Activated CD4-positive, alpha-beta T cell treated with anti-CD3 and anti-CD28 coated beads for 24 hours (primary cell): ENCODE measurements at places on chromosomes 6 and 20.

DNA sequence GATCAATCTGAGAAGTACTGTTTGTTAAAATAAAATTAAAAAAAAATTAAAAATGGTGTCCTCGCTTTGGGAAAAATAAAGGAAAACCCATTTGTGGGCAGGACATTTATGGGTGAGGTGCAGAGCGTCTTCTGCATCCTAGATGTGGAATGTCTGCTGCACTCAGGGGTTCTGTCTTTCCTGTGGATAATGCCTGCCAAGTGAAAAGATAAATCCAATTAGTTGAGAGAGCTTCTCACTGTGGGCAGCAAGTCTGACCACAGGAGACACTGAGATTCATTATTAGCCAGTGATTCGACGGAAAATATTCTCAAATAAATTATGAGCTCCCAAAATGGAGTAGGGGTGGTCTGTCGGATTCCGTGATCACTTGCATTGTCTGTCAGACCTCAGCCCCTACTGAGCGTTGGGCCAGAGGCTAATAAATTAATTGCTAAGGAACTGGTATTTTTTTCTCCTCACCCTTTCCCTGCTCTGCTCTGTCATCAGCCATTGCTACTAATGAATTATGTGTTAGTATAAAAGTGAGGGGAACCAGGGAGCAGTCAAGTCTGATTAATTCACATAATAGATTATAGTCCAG lies 10.0 kb downstream of the GMPR start:
- DNase-seq: no peak

DNA sequence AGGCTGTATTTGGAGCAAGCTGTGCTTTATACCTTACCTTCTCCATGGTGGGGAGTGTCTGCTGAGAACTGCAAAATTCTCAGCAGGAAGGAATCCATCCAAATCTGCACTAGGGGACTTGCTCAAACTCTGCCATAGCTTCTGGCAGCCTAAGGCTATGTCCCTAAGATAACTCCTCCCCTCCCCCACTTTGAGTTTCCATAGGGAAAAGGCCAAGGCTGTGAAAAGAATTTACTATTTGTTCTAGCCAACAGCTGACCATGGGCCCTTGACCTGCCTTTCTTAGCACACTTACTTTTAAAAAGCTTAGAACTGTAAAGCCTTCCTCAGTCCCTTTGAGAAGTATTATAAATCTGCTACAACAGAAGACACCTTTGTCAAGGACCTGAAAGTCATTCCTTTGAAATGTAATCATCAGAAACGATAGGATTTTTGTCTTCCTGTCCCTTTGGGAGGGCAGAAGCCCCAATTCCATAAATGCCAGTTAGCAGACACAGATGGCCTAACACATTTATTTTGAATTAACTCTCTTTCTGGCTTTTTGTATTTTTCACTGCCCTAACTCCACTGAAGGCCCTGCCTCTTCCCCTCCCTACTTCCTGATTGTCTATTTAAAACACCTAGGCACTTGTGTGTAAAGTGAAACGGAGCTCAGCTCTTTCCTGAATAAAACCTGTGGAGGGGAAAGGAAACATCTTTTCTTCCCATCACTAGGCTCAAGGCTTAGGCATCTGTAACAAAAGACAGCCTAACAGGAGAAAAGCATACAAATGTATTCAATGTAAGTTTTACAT lies 157.1 kb downstream of the AKAP7 start:
- DNase-seq: no peak

- DNase-seq: no peak
Observed at GRCh38 chr20:12203981-12204380, 286.3 kb downstream of the BTBD3 start.

- no peak for DNase-seq
Observed at GRCh38 chr6:76397966-76398365, 325.5 kb upstream of the IMPG1 start.

GRCh38 chr20:13296070-13296469 lies 75.0 kb downstream of the ISM1 start:
- DNase-seq: no peak

- DNase-seq: no peak
Observed at GRCh38 chr6:85322446-85323105, 127.3 kb upstream of the NT5E start.

- DNase-seq: no peak
Observed at GRCh38 chr6:21873562-21873961, 280.0 kb downstream of the SOX4 start.

DNA sequence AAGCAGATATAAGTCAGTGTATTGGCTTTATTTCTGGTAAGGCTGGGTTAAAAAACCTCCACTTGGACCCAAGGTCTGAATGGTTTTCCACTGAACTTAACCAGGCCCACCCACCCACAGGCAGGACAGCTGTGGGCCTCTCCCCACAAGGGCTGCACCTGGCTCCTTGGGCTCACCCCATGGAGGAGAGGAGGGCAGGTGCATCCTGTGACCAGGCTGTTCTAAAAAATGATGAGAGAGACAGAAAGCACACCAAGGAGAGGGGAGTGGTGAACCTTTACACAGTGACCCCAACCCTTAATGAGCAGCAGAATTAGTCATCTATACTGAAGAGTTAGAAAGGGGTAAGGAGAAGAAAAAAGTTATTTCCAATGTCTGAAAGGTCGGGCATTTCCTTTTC lies 34.5 kb upstream of the DUSP22 start:
- no peak for DNase-seq

DNA sequence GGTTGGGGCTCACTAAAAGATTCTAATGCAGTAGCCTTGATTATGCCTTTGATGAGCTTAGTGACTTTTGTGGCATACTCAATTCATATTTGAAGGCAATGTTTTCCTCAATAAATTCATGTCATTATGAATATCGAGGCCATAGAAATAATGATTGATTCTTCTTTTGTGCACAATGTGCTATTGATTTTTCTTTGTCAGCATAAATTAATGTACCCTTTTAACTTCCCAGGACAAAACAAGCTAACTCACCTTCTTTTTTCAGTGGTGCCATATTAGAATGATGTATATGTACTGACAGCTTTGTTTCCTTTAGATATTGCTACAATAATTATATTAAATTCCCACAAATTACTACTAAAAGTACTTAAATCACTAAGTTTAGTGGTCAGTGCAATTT lies 484.3 kb upstream of the HS3ST5 start:
- no peak for DNase-seq

- no peak for DNase-seq
Observed at GRCh38 chr6:129195161-129195560, 312.2 kb downstream of the LAMA2 start.

GRCh38 chr20:10216146-10216791 lies 2.4 kb upstream of the SNAP25 start:
- no peak for DNase-seq

DNA sequence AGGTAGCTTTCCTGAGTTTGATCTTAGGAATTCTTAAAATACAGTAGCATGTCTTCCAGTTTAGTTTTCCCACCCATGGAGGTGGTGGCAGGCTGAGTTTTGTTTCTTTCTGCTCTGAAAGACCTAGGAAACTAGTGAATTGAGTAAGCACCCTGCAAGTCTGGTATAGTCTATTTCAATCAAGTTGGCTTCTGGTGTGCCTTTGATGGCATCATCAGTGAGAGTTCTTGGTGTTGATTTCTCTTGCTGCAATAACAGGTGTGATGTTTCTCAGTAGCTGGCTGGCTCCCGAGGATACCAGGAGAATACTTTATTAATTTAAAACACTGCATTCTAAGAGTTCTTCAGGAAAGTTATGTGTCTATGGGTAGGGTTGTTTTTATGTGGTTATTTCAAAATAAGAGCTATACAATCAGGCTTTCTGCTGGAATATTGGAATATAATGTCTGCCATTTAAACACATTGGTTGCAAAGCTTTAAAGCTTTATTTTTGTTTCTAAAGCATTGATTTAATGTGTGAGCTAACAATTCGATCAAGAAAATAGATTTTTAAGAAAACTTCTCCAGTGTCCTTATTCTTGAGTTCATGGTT lies 19.0 kb downstream of the VAPB start:
- no peak for DNase-seq

DNA sequence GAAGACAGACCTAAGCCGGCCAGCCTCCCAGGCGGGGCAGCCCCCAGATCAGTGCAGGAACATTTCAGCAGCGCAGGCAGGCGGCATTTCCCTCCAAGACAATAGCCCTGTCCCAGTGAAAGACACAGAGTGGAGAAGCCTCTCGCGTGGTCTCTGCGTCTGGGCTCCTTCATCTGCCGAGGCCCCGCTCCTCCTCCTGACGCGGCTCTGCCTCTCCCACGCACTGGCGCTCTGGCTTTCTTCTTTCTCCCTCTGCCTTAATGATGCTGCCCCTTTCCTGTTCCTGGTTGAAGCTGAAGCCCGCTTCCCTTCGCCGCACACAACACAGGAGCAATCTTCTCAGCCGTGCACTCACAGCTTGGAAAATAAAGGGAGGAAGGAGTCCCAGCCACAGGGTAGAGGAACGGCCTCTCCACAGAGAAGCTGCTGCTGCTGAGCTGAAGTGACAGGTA lies 347.5 kb downstream of the CDH4 start:
- DNase-seq: no peak

DNA sequence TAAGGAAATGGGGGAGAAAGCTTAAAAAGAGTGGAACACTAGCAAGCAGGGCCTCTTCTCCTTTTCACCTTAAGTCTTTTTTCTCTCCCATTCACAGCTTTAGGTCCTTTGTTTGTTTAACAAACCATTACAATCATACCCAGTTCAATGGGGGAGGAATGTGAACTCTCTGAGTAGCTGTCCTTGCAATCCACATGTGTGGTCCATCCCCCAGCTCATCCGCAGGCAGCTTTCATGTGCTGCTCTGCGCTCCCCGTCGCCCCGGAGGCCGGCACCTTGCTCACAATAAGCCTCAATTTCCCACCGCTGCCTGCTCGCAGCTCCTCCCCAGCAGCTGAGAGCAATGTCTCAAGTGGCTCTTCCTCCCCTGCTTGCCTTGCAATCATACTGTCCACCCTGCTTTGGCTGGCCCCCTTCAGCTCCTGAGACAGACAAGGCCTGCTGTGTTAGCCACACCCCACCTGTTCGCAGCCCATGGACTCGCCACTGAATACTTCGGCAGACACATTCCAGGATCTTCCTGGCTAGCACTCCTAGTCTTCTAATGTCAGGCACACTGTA lies 49.1 kb downstream of the PLAGL1 start:
- no peak for DNase-seq

GRCh38 chr6:106857771-106858652 lies 116.5 kb downstream of the CD24 start:
- DNase-seq: no peak

- DNase-seq: no peak
Observed at GRCh38 chr20:51487565-51488268, 54.8 kb downstream of the NFATC2 start.

DNA sequence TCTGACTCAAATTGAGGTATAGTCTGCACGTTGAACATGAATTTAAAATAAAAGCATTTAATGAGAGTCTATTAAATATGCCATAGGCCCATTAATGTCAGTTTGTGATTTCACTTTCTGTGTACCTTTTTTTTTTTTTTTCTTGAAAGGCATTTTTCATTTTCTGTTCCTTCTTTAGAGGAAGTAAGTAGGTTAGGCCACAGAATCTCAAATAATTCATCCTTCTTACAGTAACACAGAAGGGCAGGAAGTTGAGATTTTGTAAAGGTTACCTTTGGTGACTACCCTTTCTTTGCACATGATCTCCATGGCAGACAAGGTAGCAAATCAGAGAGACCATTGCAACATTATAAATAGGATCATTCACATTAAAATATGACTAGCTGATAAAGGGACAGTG lies 9.6 kb downstream of the L3MBTL3 start:
- no peak for DNase-seq

DNA sequence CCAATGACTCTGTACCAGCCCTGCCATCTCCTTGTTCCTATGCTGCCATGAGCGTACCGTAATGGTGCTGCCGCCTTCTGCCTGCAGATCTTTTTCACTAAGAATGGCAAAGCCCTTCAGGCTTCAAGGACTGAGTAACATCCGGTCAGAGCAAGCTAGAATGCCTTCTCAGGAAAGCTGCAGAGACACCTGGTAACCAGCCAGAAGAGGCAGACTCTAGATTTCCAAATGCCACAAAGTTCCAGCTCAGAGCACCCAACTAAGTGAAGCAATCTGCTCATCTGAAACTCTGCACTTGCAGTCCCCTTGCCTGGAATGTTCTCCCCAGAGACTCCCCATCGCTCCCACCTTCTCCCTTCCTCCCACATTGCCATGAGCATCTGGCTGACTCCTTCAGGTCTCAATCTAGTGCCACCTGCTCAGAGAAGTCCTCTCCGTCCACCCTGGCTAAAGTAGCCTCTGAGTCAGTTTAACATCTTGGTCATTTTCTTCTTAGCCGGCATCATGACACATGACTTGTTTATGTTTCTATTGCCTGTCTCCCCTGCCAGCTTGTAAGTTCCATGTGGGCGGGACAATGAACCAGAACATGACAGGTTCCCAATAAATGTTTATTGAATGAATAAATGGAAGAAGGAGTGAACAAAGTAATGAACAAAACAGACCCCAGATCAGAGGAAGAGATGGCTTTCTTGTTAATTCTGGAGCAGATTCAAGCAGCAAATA lies 6.9 kb upstream of the OCSTAMP start:
- DNase-seq: no peak

- DNase-seq: no peak
Observed at GRCh38 chr20:11221046-11221445, 547.2 kb upstream of the JAG1 start.

DNA sequence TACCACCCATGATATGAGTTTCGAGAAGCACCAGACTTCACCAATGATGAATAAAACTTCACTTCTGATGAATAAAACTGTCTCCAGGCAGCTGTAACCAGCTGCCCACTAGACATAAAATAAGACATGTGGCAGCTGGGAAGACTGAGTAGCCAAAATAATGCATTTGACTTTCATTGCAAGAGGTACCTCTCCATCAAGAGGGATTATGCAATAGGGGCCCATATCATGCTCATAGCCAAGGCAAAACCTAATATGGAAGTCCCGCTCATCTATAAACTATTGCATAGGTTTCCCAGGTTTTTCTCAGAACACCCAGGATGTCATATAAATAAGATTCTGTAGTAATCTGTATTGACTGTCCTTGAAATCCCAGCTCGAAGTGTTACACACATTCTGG lies 155.5 kb downstream of the SIM1 start:
- no peak for DNase-seq

DNA sequence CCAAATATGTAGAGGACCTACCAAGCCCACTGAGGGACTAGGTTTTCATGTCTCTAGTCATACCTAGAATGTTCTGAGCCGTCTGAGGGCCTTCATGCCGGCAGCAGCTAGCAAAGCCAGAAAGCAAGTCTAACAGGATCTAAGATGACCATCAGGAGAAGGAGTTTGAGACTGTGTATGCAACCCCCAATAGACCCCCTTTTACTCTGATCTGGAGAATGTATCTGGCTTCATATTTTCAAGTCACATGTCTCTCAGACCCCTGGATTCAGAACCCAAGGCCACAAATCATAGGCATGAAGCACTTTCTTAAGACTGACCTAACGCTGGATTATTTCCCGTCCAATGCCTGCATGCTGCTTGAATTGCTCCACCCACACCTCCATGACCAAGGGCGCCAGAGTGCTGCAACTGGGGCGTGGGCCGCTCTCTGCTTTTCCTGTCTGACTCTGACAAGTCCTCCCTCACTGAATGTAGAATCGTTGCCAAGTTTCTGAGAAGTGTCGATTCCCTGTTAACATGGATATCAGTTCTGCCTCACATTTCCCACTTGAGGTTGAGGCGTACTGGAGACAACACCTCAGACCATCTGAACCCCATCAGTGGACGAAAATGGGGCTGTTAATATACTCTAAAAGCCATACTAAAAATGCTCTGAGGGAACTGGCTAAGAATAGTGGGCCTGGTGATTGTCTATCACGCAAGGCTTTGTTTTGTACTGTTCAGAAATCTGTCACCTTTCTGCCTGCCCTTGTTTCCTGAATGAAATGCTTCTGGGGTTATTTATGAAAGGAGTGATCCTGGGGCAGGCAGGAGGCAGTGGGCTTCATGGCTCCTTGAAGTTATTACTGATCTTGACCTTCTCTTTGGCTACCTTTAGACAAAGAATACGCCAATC lies 23.9 kb upstream of the ASXL1 start:
- DNase-seq: peak; percentile 27
